Activated CD4-positive, alpha-beta T cell treated with anti-CD3 and anti-CD28 coated beads for 24 hours (primary cell): ENCODE measurements at places on chromosomes 1 and 21.

- DNase-seq = no peak
These were observed 69.8 kb upstream of the HSPA13 start for GRCh38 chr21:14452727-14453241.

GRCh38 chr1:30332116-30333094 is 391.0 kb downstream of the MATN1 start:
- DNase-seq = no peak

DNA sequence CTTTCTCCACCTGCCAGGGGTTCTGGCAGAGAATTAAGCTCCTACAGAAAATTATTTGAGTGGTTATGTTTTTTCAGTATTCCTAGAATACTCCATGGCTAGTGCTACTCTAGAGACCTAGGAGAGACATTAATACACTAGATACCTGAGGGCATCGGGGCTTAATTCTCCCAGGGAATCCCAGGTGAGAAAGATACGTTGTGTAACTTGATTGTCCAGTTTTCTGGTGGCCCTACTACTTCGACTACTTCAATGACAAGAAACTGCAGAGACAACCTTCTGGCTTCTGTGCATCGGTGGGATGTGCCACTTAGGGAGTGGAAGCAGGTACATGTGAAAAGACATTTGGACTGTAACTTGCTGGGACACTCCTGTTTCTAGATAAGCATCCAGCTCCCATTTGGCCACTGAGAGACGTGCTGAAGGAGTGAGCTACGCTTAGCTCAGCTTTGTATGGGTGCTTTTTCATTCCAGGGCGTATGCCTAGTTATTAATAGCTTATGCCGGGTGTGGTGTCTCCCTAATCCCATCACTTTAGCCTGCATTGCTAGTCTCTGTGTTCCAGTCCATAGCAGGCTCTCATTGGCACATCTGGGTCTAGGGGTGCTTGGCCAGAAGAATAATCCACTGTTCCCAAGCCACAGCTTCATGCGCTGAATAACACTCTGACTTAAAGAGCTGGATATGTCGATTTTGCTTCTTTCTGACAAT is 300.7 kb downstream of the SIPA1L2 start:
- no peak for DNase-seq

- peak; percentile 67 for DNase-seq
These were observed 13.6 kb upstream of the FAM110D start for GRCh38 chr1:26145041-26145959.
